ENCODE measurements at places on chromosomes 13 and 19.

DNA sequence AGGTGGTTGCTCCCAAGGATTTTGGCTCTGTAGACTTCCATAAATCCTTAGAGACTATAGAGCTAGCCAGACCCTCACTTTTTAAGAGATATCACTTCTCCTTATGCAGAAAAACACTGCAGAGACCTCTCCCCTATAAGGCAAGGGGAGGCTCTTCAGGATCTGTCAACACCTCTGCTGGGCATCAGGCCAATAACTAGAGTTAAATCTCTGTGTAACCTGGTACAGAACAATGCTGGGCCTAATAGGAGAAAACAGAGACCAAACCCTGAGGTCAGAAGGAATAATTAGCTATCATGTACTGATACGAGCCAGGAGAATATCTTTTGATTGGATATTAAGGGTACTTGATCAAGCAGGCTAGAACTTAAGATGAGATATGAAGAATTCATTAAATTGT is 358.5 kb downstream of the TBC1D4 start:
- H3K36me3 ChIP-seq: no peaks in the 10 kb centered on the region
- DNase-seq: no peak
- H3K4me1 ChIP-seq: no peaks in the 10 kb centered on the region
- H3K27me3 ChIP-seq: no peaks in the 10 kb centered on the region
- H3K27ac ChIP-seq: no peak overlapping the region

- H3K4me3 ChIP-seq: no peak overlapping the region
- peaks cover 16% of the 10 kb centered on the region for H3K36me3 ChIP-seq
- DNase-seq: no peak
- H3K27ac ChIP-seq: no peak overlapping the region
- H3K27me3 ChIP-seq: no peaks in the 10 kb centered on the region
- no peaks in the 10 kb centered on the region for H3K4me1 ChIP-seq
These were observed 87.9 kb downstream of the URI1 start for GRCh38 chr19:30029721-30030510.

- no peak overlapping the region for H3K27ac ChIP-seq
- H3K4me3 ChIP-seq: no peak overlapping the region
- H3K27me3 ChIP-seq: no peaks in the 10 kb centered on the region
- DNase-seq: no peak
- peaks cover 4% of the 10 kb centered on the region for H3K4me1 ChIP-seq
These were observed 137.7 kb downstream of the PDS5B start for GRCh38 chr13:32723987-32724386.

GRCh38 chr13:99751517-99752199 is 219.9 kb downstream of the ZIC5 start:
- no peaks in the 10 kb centered on the region for H3K36me3 ChIP-seq
- DNase-seq: no peak
- H3K27ac ChIP-seq: no peak overlapping the region
- no peak overlapping the region for H3K4me3 ChIP-seq

DNA sequence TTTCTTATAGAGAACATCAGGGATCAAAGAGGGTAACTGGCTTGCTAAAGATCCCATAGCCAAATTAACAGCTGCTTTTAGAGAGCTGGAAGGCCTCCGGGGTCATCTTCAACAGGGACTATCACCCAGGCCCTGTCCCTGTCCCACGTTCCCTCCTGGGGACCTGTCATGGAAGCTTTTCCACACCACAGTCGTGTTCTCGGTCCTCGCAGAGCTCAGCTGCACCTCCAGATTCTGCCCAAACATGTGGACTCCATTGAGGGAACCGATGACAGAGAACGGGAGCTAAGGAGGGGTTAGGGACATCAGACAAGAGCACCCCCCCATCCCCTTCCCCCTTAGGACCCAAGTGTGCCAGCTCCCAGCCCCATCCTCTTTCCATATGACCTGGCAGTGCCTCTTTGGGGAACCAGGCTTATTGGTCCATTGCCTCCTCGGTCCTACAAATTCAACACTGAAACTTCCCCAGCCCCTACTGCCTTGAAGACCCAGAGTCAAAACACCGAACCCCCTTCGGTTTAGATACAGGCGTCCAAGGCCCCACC is 568 bp downstream of the FUZ start:
- H3K27ac ChIP-seq: peak overlapping the region; percentile 97
- DNase-seq: no peak
- H3K27me3 ChIP-seq: no peaks in the 10 kb centered on the region
- H3K36me3 ChIP-seq: no peaks in the 10 kb centered on the region
- H3K4me1 ChIP-seq: peaks cover 50% of the 10 kb centered on the region

GRCh38 chr19:55044771-55045716 is 7.0 kb upstream of the GP6 start:
- no peak overlapping the region for H3K27ac ChIP-seq
- no peak overlapping the region for H3K4me3 ChIP-seq
- DNase-seq: no peak
- peaks cover 19% of the 10 kb centered on the region for H3K4me1 ChIP-seq
- H3K36me3 ChIP-seq: peaks cover 37% of the 10 kb centered on the region

- no peaks in the 10 kb centered on the region for H3K4me1 ChIP-seq
- H3K27ac ChIP-seq: no peak within 1 kb of the TSS
- DNase-seq: no peak
- no peak within 1 kb of the TSS for H3K4me3 ChIP-seq
- H3K27me3 ChIP-seq: no peaks in the 10 kb centered on the region
These were observed at the start of gene OR7C2 for GRCh38 chr19:14941189-14941588. TSS of gene OR7C2 (plus strand) at chr19:14941489. CDS start at chr19:14941489, 0 bp downstream.

DNA sequence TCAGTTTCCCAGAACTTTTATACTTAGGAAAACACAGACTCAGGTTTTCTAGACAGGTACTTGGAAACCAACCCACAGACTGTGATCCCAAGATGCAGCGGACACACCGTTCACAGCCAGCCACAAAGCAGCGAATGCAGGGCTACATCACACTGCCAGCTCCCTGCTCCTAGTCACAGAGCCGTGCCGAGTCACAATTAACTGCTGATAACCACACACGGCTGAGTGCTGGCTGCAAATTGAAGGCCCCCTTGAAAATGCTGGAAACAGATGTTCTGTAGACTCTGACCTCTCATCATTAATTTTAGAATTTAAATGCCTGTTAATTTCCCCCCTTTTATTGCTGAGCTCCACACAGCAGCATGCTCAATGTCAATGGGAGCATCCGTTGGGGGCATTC is 78.6 kb upstream of the SIAH3 start:
- H3K36me3 ChIP-seq: no peaks in the 10 kb centered on the region
- DNase-seq: no peak
- no peaks in the 10 kb centered on the region for H3K4me1 ChIP-seq
- no peak overlapping the region for H3K4me3 ChIP-seq
- no peak overlapping the region for H3K27ac ChIP-seq

GRCh38 chr19:32615569-32615968 is 34.6 kb downstream of the PDCD5 start:
- H3K4me1 ChIP-seq: no peaks in the 10 kb centered on the region
- H3K4me3 ChIP-seq: no peak overlapping the region
- H3K27me3 ChIP-seq: no peaks in the 10 kb centered on the region
- no peak for DNase-seq
- H3K27ac ChIP-seq: no peak overlapping the region

- no peaks in the 10 kb centered on the region for H3K27me3 ChIP-seq
- peak; percentile 83 for DNase-seq
- peak overlapping the region; percentile 57 for H3K4me3 ChIP-seq
- H3K4me1 ChIP-seq: peaks cover 35% of the 10 kb centered on the region
- no peaks in the 10 kb centered on the region for H3K36me3 ChIP-seq
These were observed 277.8 kb downstream of the FOXO1 start for GRCh38 chr13:40388617-40389016.

DNA sequence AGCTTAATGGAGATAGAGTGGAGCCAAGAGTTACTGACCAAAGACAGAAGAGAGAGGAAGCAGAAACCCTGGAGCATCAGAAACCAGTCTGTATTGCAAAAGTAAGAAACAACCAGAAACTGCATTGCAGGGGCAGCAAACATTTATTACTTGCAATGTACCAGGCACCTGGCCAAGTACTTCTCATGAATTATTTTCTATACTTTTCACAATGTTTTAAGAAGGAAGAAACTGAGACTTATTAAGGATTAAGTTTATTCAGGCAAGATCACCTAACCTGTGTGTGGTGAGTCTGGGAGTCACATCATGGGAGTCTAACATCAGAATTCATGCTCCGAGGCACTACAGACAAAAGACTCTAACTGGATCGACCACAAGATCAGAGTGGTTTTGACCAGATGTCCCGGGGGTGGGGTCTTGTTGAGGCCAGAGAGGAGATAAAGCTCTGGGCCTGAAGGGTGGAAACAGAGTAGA is 47.4 kb downstream of the TNFRSF19 start:
- H3K4me3 ChIP-seq: no peak overlapping the region
- H3K27ac ChIP-seq: no peak overlapping the region
- DNase-seq: no peak

DNA sequence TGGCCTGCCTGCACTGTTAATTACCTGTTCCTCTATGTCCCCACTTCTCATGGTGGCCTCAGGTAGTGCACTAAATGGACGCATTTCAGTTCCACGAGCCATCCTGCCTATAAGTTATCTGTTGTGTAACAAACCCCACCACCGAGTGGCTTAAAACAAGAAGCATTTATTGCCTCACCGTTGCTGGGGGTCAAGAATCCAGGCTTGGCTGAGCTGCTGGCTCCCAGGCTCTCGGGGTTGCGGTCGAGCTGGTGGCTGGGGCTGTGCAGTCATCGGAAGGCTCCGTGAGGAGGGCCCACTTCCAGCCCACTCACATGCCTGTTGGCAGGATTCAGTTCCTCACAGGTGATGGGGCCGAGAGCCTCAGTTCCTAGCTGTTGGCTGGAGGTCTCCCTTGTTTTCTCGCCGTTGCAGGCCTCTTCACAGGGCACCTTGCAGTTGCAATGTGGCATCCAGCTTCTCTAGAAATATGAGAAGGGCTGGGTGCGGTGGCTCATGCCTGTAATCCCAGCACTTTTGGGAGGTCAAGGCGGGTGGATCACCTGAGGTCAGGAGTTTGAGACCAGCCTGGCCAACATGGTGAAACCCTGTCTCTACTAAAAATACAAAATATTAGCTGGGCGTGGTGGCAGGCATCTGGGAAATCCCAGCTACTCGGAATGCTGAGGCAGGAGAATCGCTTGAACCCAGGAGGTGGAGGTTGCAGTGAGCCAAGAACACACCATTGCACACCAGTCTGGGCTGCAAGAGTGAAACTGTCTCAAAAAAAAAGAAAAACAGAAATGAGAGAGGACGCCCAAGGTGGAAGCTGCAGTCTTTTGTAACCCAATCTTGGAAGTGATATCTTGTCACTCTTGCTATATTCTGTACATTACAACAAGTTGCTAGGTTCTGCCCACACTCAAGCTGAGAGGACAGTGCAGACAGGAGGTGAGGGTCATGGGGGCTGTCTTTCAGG is 6.5 kb upstream of the PTOV1 start:
- H3K4me3 ChIP-seq: no peak overlapping the region
- H3K27ac ChIP-seq: no peak overlapping the region
- no peak for DNase-seq

DNA sequence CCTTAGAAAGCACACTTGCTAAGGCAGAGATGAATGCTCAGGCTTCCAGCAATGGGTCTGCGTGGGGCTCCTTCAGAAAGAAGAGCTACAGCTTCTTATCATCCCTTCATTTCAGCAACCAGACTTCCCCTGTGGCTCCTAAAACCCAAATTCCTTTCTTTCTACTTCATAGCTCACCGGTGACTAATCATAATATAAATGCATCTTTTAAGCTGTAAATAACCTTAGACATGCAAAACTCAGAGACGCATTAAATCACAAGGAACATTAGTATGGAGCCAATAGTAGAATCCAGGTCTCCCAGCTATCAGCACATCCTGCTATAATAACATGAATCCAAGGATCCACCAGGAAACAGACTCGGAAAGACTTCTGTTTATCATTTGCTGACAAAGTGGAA is 375.6 kb downstream of the COG6 start:
- H3K4me3 ChIP-seq: no peak overlapping the region
- H3K27me3 ChIP-seq: no peaks in the 10 kb centered on the region
- no peak for DNase-seq
- H3K4me1 ChIP-seq: peaks cover 10% of the 10 kb centered on the region

DNA sequence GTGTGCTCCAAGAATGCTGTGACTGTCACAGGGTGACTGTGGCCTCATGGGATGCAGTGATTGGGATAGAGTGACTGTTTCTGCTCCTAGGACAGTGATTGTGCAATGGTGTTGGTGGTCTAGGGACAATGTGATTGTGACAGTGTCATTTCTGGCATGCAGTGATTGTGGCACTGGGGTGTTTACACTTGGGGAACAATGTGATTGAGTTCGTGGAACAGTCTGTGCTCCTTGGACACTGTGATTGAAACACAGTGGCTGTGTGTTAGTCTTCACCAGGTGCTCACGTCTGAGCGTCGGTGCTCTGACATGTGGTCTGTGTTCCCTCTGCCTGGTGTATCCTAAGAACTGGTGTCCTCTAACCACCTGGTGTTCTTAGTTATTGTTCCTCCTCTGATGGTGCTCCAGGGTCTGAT is 1.7 kb downstream of the PDE4A start:
- no peaks in the 10 kb centered on the region for H3K36me3 ChIP-seq
- H3K4me1 ChIP-seq: peaks cover 81% of the 10 kb centered on the region
- peaks cover 81% of the 10 kb centered on the region for H3K27me3 ChIP-seq
- H3K27ac ChIP-seq: no peak overlapping the region
- no peak overlapping the region for H3K4me3 ChIP-seq

GRCh38 chr13:21672287-21672680 is 1.4 kb downstream of the FGF9 start:
- H3K4me1 ChIP-seq: peaks cover 67% of the 10 kb centered on the region
- peaks cover 33% of the 10 kb centered on the region for H3K27me3 ChIP-seq
- H3K4me3 ChIP-seq: peak overlapping the region; percentile 81
- DNase-seq: no peak
- no peaks in the 10 kb centered on the region for H3K36me3 ChIP-seq

DNA sequence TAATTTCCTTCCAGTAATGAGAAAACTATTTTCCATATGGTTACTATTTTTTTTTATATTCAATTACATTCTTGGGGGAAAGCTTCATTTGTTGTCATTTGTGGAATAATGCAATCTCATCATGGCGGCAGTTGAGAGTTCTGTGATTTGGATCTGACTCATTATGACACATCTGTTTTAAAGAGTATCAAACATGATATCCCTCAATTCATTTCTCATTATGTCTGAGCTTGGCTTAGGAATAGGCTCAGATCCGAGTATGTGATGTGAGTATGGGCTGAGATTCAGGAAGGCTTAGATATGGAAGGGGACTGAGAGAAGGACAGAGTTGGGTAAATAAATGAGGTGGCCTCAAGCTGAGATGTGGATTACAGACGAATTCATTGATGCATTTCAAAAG is 64.4 kb downstream of the POSTN start:
- H3K27ac ChIP-seq: no peak overlapping the region
- H3K27me3 ChIP-seq: no peaks in the 10 kb centered on the region
- H3K36me3 ChIP-seq: no peaks in the 10 kb centered on the region
- no peak for DNase-seq
- H3K4me3 ChIP-seq: no peak overlapping the region

DNA sequence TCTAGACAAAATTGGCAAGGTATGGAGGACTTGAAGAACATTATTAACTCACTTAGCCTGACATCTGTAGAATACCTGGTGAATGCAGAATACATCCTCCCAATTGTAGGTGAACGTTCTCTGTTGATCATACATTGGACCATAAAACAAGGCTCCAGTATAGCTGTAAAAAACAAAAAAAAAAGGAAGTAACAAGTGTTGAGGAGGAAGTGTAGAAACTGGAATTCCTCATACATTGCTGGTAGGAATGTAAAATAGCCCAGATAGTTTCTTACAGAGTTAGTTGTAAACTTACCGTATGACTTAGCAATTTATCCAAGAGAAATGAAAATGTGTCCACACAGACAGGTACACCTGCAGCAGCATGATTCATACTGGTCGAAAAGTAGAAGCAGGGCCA is 44.8 kb downstream of the TSSK6 start:
- H3K4me1 ChIP-seq: peaks cover 55% of the 10 kb centered on the region
- H3K4me3 ChIP-seq: no peak overlapping the region
- no peak for DNase-seq
- H3K27ac ChIP-seq: no peak overlapping the region
- no peaks in the 10 kb centered on the region for H3K27me3 ChIP-seq
- H3K36me3 ChIP-seq: peaks cover 47% of the 10 kb centered on the region
